ENCODE measurements at places on chromosomes 4 and X.

GRCh38 chr4:21947791-21948346 is 703 bp downstream of the KCNIP4 start:
- no peak for DNase-seq

GRCh38 chr4:53234111-53234510 is 131.8 kb downstream of the SCFD2 start:
- no peak for DNase-seq

DNA sequence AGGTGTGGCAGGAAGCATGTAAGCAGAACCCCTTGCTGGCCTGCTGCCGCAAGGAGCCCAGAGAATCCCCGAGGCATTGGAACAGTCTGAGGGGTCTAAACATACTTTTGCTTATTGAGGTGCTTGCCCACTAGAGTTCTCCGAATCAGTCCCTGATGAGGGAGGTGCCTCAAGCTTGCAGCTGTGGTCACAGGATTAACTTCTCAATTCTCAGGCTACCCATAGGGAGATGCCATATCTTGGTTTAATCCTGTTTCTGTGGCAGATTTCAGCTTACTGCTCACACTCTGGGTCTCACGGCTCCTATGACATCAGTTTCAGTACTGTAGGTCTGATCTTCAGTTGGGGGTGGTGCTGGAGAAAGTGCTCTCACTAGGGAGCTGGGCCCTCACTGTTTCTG is 39.9 kb downstream of the CCNG2 start:
- DNase-seq: no peak

DNA sequence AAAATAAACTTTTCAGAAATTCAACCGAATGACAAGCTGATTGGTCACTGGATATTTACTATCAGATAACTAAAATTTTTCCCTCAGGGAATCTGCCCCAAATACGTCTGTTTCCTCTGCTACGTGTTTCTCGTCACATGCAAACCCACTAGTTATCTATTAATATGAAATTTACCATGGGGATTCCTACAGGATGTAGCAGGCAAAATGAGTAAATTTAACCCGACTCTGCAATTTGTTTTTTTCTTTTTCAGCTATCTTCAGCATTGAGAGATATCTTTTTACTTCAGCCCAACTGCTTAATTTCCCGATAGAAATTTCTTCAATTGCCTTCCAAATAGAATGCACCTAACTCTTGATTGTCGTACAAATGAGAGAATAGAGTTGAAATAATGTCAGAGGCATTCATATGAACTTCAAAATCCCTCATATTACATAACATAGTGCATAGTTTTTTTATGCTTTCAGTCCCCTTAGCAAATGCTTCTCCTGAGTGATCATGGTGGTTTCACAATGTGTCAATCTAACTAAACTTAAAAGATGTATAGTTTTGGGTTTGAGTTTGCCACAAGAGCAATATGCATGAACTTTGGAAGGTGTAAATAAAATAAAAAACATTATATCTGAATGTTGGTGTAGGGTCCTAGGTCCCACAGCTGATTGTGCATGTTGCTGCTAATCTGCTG is 913.1 kb upstream of the GRIA3 start:
- DNase-seq: no peak

GRCh38 chr4:151340751-151341385 is 15.5 kb upstream of the SH3D19 start:
- DNase-seq: no peak

GRCh38 chr4:159163521-159163920 is 60.6 kb downstream of the RAPGEF2 start:
- DNase-seq: no peak

GRCh38 chrX:30865015-30865414 is 24.0 kb downstream of the TAB3 start:
- DNase-seq: no peak

GRCh38 chr4:40462326-40462725 is 127.2 kb downstream of the CHRNA9 start:
- no peak for DNase-seq

- no peak for DNase-seq
Measured at GRCh38 chr4:112526061-112526460, 10.1 kb upstream of the NEUROG2 start.

DNA sequence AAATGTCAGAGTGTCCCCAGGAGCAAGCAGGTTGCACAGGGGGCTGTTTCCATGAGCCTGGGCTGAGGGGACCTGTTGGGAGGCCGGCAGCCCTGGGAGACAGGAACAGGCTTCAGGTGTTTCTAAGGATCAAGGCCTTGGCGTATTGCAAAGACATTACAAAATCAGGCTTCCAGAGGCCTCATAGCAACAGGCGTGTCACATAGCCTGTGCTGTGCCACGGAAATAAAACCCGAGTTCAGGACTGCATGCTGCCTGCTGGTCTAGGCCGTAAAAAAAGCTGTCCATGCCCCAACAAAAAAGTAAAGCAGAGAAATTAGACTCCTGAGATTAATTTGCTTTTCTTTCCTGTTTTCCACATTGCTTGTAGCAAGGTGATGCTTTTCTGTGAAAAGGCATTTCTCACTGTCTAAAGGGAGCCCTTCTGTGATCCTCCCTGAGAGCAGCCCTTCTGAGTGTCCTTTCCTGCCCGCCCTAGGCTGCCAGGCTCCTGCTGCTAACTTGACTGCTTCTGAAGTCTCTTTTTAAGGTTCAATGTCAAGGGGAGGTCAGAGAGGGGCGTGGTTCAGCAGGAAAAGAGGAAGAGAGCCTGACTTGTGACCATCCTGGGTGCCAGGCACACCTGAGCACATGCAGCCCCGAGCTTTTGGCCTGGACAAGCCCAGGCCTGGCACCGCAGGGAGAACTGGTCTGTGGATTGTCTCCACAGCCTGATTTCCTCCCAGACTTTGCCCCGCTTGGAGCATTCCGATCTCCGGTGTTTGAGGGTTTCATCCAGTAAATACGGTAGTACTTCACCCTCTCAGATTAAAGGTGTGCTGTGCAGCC is 21.3 kb downstream of the SHROOM2 start:
- DNase-seq: no peak

GRCh38 chr4:119656342-119656741 is 27.7 kb upstream of the PDE5A start:
- DNase-seq: no peak

DNA sequence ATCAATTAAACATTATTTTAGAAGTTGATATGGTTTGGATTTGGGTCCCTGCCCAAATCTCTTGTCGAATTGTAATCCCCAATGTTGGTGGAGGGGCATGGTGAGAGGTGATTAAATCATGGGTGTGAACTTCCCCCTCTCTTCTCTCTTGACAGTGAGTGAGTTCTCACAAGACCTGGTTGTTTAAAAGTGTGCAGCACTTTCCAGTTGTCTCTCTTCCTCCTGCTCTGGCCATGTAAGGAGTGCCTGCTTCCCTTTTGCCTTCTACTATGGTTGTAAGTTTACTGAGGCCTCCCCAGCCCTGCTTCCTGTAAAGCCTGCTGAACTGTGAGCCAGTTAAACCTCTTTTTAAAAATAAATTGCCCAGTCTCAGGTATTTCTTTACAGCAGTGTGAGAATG is 141.4 kb downstream of the GALNTL6 start:
- no peak for DNase-seq

- no peak for DNase-seq
Measured at GRCh38 chr4:123524958-123525628, 128.5 kb downstream of the SPRY1 start.

DNA sequence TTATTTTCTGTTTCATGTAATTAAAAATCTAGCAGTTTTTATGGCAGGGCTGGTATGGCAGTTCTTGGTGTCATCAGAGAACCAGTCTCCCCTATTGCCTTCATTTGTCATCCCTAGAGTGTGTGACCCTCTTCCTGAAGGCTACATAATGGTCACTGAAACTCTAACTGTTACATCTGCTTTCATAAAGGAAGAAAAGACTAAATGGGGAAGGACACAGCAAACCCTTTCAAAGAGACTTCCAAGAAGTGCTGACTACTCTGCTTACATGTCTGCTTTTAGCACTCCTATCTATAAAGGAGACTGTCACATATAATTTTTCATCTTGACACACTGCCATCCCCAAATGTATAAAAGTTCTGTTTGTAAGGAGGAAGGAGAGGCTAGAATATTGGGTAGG is 105.9 kb upstream of the DIAPH2 start:
- no peak for DNase-seq

- DNase-seq: no peak
Measured at GRCh38 chr4:1382776-1383727, 23.2 kb downstream of the NKX1-1 start.

GRCh38 chr4:37970702-37971101 is 10.5 kb downstream of the PTTG2 start:
- DNase-seq: no peak

- peak; percentile 64 for DNase-seq
Measured at GRCh38 chr4:82515705-82516104, 46.1 kb downstream of the TMEM150C start.

- DNase-seq: no peak
Measured at GRCh38 chr4:68599150-68599549, 23.0 kb upstream of the UGT2B17 start.

DNA sequence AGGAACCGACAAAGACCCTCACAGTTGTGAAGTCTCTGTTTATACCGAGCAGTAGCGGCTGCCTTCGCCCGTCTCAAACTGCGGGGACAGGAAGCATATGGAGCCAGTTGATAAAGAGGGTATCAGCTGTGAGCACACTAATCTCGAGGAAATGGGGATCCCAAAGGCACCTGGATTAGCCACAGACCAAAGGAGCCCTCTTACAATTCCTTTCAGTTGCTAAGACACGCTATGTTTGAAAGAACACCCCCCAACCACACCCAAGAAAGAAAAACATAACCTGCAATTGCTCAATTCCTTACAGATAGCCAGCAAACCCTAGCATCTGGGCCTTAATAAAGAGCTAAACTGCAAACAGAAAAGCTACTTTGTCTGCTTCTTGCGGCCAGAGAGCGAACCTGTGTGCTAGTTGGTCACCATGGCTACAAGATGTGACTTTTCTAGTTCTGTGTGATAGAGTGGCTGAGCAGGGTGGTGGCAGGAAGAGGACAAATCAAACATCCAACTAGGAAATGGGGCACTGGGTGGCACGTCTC is 23.3 kb upstream of the CHRNA9 start:
- no peak for DNase-seq

DNA sequence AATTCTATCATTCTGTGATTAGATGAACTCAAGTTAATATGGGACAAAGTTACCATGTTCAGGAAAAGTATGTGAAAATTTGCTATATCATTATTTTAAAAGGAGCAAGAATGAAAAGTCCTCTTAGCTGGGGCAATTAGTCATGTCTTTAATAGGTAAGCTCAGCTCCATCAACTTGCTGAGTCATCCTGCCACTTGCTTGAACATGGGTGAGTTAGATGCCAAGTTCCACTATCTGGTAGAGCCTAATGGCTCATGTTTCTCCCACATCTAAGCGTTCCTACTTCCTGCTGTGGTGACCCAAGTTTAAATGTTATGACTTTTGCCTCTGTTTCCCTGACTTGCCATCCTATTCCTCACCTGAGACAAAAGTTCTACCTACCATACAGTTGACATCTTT is 276.8 kb downstream of the ZNF674 start:
- DNase-seq: no peak

GRCh38 chr4:100641336-100641735 is 123.5 kb upstream of the EMCN start:
- DNase-seq: no peak

DNA sequence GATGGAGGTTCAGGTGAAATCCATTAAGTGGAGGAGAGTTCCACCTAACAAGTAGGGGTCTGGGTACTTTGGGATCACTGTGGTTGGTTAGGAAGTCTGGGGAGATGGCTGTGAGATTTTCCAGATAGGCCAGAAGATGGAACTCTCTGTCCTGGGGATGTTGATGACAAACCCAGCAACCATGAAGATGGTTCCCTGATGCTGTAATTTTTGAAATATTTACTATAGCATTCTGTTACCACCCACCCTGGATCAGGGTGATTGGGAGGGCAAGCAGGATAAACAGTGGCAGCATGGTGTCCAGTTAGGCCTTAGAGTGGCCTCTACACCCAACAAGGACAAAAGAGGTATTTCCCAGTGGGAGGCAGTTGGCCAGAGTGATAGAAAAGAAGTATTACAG is 15.9 kb upstream of the NELFA start:
- no peak for DNase-seq

- no peak for DNase-seq
Measured at GRCh38 chr4:71828470-71828869, 44.6 kb upstream of the GC start.

GRCh38 chr4:99436976-99437722 is 2.0 kb upstream of the ADH7 start:
- DNase-seq: no peak

DNA sequence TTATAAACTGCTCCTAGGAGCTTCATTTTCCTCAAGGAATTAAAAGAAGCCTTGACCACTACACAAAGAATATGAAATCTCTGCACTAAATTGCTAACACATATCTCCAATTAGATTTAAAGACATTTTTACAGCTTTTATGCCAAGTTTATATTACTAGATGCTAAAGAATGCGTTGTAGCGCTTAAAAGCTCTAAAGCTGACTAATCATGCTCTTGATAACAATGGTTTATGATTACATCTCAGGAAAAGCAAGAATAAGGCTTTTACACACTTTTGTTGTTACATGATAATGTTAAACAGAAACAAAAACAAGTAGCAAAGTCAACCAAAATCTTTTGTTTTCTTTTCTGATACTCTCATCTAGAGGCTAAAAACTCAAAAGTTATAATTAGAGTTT is 44.7 kb downstream of the SLC10A7 start:
- no peak for DNase-seq

- no peak for DNase-seq
Measured at GRCh38 chrX:77346859-77347258, 100.3 kb upstream of the FGF16 start.

DNA sequence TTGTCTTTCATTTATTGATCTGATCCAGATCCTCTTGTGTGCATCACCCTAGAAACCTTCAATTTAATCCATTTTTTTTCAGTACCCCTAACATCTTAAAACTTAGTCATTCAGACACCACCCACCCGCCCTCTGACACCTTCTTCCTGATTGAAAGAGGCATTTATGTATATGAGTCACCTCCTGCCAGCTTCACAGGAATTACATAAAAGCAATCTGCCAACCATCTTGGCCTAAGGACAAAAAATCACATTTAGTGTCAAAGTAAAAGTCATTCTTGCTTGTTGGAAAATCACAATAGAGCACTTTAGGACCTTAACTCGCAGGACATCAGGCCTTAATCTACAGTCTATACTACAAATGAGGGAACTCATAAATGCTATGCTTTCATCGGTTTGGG is 52.1 kb downstream of the NDST3 start:
- no peak for DNase-seq

GRCh38 chrX:154748712-154749339 is 2.1 kb downstream of the GAB3 start:
- DNase-seq: peak; percentile 31

GRCh38 chr4:183200453-183200852 is 101.4 kb downstream of the WWC2 start:
- no peak for DNase-seq

- no peak for DNase-seq
Measured at GRCh38 chrX:153731117-153731844, 6.6 kb downstream of the ABCD1 start.

- no peak for DNase-seq
Measured at GRCh38 chr4:22802876-22803275, 110.1 kb downstream of the GBA3 start.

DNA sequence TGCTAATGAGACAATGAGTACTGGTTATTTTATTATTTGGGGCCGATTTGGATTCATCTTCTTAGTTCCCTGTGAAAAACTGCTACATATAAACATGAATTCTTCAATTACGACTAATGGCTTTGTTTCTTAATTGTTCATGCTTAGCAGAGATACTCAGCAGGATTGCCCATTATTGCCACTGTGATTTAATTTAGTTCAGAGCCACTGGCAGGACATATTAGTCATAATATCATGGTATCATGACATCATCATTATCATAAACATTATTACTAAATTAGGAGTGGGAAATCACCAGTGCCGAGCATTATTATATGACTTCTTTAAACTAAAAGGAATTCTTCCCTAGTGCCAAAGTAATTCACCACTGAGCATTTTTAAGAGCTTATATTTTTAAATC is 201.4 kb downstream of the SPOCK3 start:
- no peak for DNase-seq
